Stimulated activated CD4-positive, alpha-beta T cell treated with anti-CD3 and anti-CD28 coated beads, Interleukin-4, amount 100 ng/mL, for 1 hour (primary cell): ENCODE measurements at places on chromosomes 4 and X.

DNA sequence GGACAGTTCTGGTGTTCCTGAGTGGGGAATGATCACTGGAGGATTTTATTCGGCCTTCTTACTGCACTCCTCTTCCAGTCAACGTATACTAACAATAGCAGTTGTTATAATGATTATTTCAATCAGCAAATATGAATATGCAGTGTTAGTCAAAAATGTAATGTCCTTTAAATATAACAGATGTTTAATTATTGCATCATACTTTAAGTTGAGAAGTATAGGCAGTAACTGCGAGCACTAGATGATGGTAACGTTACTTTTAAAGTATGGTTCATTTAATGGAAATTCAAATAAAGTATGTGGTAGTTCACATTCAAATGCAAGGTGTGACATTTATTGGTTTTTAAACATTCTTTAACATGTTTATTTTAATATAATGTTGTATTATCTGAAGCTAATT, 5.5 kb upstream of the BLTP1 start:
- DNase-seq: no peak

- DNase-seq: no peak
Observed at GRCh38 chr4:106421441-106422296, 53.1 kb upstream of the GIMD1 start.

- no peak for DNase-seq
Observed at GRCh38 chr4:25922812-25923369, 8.9 kb downstream of the SMIM20 start.

DNA sequence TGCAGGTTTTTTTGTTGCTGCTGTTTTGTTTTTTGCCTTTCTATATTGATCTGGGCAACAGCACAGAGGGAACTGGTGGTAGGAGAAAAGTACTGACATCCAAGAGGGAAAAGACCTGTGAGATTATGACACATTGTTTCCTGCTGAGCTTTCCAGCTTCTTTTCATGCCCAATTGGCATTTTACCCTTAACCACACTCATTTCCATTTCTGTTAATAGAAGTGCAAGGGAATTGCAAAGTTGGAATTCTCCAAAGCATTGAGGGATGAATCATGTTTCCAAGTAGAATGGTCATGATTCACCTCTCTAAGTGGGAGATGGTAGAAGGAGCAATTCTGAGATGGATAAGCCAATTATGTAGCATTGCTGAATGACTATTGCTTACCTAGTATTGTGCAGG, 161.5 kb downstream of the PPARGC1A start:
- no peak for DNase-seq

DNA sequence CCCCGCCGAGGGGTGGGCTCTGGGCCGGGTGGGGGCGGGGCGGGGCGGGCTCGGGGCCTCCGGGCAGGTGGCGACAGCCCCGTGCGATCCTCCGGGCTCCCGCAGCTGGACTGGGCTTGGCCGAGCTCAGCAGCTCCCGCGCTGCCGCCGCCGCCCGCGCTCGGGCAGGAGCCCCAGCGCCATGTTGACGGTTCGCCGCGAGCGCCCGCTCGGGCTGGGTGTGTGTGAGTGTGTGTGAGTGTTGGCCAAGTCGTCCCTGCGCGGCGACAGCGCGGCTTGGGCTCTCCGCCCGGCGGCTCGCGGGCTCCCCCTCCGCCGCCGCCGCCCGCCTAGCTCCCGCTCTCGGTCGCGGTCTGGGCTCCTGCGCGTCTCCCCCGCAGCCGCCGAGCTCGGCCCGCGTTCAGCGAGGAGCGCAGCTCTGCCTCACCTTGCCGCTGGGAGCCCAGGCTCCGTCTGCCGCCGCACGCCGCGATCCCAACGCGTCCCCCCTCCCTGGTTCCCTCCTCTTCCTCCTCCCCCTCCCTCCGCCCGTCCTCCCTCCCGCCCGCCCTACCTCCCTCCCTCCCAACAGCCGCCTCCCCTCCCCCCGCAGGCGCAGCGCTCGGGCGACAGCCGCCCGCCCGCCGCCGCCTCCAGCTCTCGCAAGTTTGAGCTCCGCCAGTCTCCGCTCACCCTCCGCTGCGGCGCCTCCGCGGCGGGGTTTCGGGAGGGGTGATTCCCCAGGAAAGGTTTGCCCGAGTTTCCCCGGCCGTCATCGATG, at the start of gene BCOR:
Gene BCOR (minus strand): TSS at position 455 of the 760 bp plus-strand sequence. CDS start 20,029 bp downstream, outside the sequence.
- peak; percentile 78 for DNase-seq

DNA sequence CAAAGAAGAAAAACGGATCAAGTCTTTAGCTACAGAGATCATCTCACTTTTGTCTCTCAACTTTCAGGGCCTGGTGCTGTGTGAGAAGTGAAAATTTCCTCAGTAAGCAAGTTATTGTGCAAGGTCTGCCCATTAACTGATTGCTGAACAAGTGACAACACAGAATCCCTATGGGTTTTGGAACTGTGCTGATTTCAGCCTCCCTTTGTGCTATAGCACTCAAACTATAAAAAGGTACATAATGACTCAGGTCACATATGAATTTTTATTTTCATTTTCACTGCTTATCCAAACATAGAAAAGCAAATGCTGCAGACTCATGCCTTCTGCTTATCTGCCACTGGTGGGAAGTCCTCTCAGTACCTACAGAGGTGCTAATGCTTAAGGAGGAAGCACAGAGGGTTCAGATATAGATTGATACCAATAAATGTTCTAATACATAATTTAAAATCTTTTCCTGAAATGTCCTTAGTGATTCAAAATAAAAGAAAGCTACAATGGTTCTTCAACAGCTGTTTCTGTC, 576.2 kb upstream of the CT83 start:
- no peak for DNase-seq

GRCh38 chrX:1554469-1555210, 17.7 kb upstream of the P2RY8 start:
- DNase-seq: peak; percentile 14

- DNase-seq: no peak
Observed at GRCh38 chr4:42917296-42917695, 24.8 kb downstream of the GRXCR1 start.

DNA sequence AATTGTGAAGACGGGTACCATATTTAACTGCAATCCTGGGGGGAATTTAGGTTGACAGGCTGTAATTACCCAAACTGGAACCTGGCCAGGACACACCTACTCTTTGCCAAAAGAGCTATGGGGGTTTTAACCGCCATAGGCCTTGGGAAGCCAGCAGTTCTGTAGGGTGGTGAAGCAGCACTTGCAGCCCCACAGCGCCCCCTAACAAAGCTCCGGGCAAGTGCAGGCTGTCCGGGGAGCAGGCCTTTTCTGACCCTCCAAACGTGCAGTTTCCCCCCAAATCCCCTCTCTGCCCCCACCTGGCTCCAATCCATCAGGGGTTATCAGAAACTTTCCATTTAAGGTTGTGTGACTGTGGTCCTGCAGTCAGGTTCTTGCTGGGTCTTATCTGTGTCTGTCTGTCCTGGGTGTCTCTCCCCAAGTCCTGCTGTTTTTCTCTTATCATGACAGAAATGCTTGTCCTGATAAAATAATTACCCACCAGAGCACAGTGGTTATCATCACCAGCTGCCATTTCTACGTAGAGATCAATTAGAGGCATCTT, 350.9 kb downstream of the MID1IP1 start:
- DNase-seq: peak; percentile 36

- DNase-seq: no peak
Observed at GRCh38 chrX:22110729-22111494, 78.8 kb downstream of the PHEX start.

- no peak for DNase-seq
Observed at GRCh38 chrX:55033429-55033828, 2.7 kb upstream of the ALAS2 start.

- no peak for DNase-seq
Observed at GRCh38 chr4:150971901-150972300, 43.2 kb downstream of the LRBA start.

DNA sequence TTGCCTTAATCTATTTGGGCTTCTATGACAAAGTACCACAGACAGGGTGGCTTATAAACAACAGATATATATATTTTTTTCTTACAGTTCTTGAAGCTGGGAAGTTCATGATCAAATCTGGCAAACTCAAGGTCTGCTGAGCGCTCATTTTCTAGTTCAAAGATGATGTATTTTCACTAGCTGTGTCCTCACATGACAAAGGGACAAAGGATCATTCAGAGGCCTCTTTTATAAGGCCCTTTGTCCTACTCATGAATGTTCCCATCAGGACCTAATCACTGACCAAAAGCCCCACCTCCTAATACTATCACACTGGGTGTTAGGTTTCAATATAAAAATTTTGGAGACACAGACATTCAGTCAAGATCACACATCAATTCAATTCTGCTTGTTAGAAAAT, 2025.2 kb downstream of the PCDH7 start:
- no peak for DNase-seq

DNA sequence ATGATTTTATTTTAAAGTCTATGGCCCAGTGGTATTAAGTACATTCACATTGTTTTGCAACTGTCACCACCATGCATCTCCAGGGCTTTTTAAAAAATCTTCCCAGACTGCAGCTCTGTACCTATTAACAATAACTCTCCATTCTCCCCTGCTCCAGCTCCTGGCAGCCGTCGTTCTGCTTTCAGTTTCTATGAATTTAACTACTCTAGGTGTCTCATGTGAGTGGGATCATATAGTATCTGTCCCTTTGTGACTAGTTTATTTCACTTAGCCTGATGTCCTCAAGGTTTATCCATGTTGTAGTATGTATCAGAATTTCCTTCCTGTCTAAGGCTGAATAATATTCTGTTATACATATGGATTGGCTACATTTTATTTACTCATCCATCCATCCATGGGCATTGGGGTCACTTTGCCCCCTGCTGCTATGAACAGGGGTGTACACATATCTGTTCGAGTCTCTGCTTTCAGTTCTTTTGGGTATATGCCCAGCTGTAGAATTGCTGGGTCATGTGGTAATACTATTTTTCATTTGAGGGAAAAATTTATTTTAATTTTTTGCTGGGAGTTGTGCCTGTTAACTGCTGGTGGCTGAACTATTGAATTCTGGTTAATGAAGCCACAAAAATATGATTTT, 131.3 kb downstream of the ARHGAP10 start:
- no peak for DNase-seq

GRCh38 chr4:43456383-43456782, 563.9 kb downstream of the GRXCR1 start:
- DNase-seq: no peak

DNA sequence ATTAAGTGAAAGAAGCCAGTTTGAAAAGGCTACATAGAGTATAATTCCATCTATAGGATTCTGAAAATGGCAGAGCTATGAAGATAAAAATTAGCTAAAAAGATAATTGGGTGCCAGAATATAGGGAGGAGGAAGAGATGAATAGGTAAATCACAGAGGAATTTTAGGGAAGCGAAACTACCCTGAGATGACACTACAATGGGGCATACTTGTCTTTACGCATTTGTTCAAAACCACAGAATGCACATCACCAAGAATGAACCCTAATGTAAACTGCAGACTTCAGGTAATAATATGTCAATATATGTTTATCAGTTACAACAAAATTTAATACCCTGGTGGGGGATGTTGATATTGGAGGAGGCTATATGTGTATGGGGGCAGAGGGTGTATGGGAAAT, 1342.9 kb downstream of the ADGRL3 start:
- DNase-seq: no peak
